Activated CD8-positive, alpha-beta T cell treated with anti-CD3 and anti-CD28 coated beads for 36 hours (primary cell): ENCODE measurements at places on chromosomes 6 and 20. TPM values are rescaled to one million over a fixed set of nuclear protein-coding genes. Genes with fewer than 3 reads are reported as not detected.

- no peak overlapping the region for H3K27ac ChIP-seq
- no peaks in the 10 kb centered on the region for H3K36me3 ChIP-seq
- DNase-seq, result no peak
- no peak overlapping the region for H3K4me3 ChIP-seq
- no peaks in the 10 kb centered on the region for H3K4me1 ChIP-seq
- H3K27me3 ChIP-seq, result peaks cover 9% of the 10 kb centered on the region
Observed at GRCh38 chr20:49430320-49430719, 52.1 kb downstream of the KCNB1 start.

GRCh38 chr6:137910424-137910834, 43.4 kb downstream of the TNFAIP3 start:
- H3K27ac ChIP-seq, result peak overlapping the region; percentile 60
- peaks cover 16% of the 10 kb centered on the region for H3K36me3 ChIP-seq
- H3K4me3 ChIP-seq, result no peak overlapping the region
- peaks cover 55% of the 10 kb centered on the region for H3K4me1 ChIP-seq
- no peaks in the 10 kb centered on the region for H3K27me3 ChIP-seq
- no peak for DNase-seq

- no peaks in the 10 kb centered on the region for H3K27me3 ChIP-seq
- no peak overlapping the region for H3K4me3 ChIP-seq
- no peaks in the 10 kb centered on the region for H3K36me3 ChIP-seq
- H3K27ac ChIP-seq, result no peak overlapping the region
- H3K4me1 ChIP-seq, result no peaks in the 10 kb centered on the region
Observed at GRCh38 chr6:65671922-65672321, 35.1 kb downstream of the EYS start.

PPDPF gene
- 226 TPM for total RNA-seq
